ENCODE measurements at places on chromosomes 2 and 18.
A peak's percentile ranks its signal among the peaks of the same experiment; 100 is the strongest.

GRCh38 chr2:70081221-70081620 lies 6.1 kb upstream of the PCBP1 start:
- DNase-seq, result no peak

DNA sequence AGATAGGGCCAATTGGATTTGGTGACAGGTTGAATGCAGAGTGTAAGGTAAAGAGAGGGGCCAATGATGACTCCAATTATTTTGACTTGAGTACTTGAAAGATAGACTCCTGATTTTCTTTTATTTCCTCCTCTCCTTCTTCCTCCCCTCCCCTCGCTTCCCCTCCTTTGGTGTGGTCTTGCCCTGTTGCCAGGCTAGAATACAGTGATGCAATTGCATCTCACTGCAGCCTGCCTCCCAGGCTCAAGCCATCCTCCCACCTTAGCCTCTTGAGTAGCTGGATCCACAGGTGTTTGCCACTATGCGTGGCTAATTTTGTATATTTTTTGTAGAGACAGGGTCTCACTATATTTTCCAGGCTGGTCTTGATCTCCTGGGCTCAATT lies 2.3 kb downstream of the DGUOK start:
- DNase-seq, result no peak

GRCh38 chr18:56217406-56217805 lies 421.0 kb downstream of the TXNL1 start:
- DNase-seq, result no peak

GRCh38 chr2:127637725-127638252 lies 8.2 kb upstream of the GPR17 start:
- no peak for DNase-seq

DNA sequence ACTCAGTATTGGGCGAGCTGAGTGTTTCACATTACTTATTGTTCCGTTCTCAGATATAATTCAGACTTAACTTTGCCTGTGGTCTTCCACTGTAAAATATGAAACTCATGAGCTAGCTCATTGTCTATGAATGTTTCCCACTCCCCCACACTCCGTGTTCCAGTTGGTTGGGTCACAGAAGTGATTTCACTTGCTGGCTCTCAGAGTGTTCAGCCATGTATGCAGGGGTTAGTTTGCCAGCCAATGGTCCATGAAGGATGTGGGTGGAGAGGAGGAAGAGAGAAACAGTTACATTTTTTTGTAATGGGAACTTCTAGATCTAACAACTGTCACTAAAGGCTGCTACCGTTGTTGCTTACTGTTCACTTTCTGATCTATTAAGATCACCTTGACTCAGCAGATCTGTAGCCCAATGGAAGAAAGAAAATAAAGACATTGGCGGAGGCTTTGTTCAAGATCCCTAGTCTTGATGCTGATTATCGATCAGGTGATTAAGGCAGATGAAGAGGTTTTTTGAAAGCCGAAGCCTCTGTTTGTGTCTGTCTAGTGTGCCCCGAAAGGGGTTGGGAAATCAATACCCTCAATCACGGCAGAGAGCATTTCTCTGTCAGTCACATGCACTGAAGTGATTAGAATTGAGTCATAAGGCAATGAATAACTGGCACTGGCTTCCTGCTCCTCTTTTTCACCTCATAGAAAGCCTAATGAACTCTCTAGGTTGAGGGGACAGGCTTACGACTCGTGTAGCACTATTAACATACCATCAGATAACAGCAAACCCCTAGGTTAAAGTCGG lies 279.7 kb upstream of the FIGN start:
- DNase-seq, result peak; percentile 42

GRCh38 chr18:48036641-48037421 lies 106.4 kb upstream of the SMAD2 start:
- DNase-seq, result no peak

DNA sequence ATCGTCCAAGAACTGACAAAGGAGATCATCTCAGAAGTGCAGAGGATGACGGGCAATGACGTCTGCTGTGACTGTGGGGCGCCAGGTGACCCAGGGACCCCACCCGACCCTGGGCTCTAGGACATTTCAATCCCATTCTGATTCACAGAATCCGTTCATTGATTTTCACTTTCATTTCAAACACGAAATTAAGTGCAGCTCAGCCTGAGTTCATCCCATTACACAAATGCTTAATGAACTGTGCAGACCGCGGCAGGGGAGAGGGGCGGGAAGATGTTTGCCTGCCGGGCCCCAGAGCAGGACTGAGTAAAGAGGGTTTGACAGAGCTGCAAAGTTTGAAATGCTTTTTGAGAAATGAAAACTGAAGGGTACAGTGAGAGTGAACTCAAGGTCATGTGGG lies 67.1 kb downstream of the ITGB1BP1 start:
- no peak for DNase-seq

- no peak for DNase-seq
Measured at GRCh38 chr2:84492571-84492970, 23.7 kb upstream of the DNAH6 start.

DNA sequence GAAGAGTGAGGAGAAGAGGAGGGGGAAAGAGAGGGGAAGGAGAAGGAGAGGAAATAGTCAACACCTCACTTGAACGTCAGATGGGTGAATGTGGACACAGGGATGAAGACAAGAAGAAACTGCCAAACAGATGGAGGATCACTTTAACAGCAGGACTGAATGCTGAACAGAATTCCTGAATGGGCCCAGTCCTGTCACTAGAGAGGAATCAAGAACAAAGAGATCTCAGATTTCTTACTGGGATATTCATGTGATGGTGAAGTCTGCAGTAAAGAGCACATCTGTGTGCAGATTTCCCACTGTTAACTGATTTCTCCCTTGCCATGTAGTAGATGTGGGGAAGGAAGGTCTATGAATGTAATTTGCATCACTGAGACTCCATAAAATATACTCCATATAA lies 135.4 kb downstream of the L3MBTL4 start:
- no peak for DNase-seq

DNA sequence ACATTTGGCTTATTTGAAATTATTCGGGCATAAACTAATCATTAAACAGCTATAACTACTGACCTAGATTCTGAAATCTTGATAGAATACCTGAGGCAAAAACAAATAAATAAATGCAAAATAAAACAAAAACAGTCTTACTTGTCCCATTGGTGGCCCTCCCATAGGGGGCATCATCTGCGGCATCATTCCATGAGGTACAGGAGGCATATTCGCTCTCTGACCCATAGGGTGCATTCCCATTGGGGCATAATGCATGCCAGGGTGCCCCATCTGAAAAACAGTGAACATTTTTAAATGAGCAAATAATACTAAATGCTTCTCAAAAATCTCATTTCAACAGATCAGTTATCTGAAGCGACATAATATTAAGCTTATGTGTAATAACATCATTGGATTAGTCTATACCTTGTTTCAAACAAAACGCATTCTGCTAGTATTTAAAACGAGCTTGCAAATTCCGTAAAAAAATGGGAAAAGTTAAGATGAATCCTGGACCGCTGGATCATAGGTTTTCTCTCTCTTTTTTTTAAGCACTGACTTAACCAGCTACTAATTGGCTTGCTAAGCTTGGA lies 1.3 kb downstream of the PRPF40A start:
- DNase-seq, result no peak

- DNase-seq, result no peak
Measured at GRCh38 chr2:144084114-144084661, 435.7 kb downstream of the ZEB2 start.

GRCh38 chr2:7119132-7119835 lies 202.1 kb downstream of the RNF144A start:
- peak; percentile 27 for DNase-seq

DNA sequence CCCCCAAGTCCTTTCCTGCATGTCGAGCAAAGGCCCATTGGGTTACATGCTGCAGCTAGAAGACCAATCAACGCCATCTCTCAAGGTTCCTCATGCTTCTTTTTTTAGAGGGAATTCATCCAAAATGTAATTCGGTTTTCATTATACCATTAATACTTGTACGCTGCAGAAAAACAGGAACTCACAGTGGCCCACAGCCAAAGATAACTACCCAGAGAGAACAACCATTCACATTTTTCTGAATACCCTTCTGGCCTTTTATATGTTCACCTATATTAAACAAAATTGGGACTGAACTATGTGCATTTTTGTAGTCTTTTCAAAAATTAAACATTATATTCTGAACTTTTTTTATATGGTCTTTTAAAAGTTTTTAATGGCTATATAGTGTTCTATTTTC lies 25.8 kb downstream of the FARP2 start:
- no peak for DNase-seq

- DNase-seq, result peak; percentile 65
Measured at GRCh38 chr2:10375570-10376281, 72.4 kb downstream of the ODC1 start.

DNA sequence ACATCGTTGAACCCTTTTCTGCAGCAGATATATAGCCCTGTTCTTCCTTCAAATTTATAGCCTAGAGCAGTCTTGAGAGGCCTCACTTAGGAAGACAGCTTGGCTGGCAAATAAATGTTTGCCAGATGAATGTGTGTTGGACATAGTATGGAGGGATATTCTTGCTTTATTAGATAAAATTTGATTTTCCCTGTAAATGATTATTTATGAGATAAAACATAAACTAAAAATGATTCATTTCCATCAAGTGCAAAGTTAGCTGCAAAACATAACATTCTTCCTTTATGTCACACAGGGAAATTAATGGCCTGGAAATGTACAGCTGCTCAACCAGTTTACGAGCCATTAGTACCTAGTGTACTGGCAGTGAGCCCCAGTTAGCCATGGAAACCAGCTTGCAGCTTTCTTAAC lies 82.5 kb downstream of the LIMS1 start:
- no peak for DNase-seq

- no peak for DNase-seq
Measured at GRCh38 chr2:46381263-46381849, 84.1 kb downstream of the EPAS1 start.

GRCh38 chr2:220935789-220936321 lies 636.2 kb downstream of the EPHA4 start:
- no peak for DNase-seq

GRCh38 chr2:30208453-30208852 lies 22.9 kb upstream of the LBH start:
- peak; percentile 46 for DNase-seq

DNA sequence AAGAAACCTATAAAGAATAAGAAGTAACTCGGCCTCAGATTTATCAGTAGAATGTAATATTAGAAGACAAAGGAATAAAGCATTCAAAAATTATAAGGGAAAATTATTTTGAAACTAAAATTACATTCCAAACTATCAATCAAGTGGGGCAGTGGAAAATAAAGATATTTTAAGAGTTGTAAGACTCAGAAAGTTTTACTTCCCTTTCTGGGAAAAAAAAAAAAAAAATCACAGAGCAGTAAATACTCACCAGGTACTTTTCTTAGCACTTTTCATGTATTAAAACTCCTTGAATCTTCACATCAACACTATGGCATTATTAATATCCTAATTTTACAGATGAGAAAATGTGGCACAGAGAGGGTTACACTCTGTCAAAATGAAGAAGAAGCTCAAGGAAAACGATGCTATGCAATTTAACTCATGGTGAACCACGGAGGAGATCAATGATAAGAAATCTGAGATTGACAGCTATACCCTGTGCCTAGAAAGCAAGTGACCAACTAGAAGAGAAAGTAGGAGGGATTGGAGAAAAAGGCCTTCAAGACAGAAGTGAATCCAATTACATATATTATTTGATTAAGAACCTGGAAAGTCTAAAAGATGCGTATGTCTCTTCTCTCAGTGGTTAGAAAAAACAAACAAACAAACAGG lies 238.9 kb upstream of the ID2 start:
- DNase-seq, result no peak

- no peak for DNase-seq
Measured at GRCh38 chr2:235302263-235302662, 191.6 kb upstream of the AGAP1 start.

GRCh38 chr2:172329416-172329773 lies 98.0 kb upstream of the ITGA6 start:
- DNase-seq, result no peak

DNA sequence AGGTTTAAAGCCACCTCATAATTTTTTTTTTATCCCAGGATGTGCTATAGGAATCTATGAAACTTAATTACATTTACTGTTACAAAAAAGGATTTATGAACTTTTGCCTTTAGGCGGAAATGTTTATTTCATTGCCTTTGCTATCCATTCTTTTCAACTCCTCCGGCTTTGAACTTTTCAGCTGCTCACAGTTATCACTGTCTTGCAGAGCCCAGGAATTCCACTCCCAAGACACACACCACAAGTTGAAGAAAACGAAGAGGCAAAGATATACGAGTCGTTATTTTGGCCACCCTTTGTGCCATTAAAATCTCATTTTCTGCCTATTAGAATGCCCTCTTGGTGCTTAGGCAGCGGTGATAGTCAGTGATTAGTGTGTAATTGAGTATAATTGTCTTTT lies 80.0 kb downstream of the PAX3 start:
- no peak for DNase-seq

DNA sequence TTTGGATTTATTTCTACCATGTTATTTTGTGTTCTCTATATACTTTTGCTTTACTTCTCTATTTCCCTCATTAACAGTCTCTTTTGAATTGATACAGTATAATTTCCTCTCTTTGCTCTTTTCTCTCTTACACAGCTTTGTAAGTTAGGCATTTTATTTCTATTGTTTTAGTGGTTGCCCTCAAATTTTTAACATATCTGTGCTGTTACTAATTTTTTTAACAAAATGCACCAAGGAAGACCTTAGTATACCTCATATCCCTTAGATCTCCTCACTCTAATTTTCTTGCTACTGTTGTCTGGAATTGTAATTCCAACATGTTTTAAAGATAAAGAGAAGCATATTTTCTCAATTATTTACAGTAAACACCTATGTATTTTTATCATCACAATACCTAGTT lies 416.8 kb upstream of the SLC14A2 start:
- no peak for DNase-seq

DNA sequence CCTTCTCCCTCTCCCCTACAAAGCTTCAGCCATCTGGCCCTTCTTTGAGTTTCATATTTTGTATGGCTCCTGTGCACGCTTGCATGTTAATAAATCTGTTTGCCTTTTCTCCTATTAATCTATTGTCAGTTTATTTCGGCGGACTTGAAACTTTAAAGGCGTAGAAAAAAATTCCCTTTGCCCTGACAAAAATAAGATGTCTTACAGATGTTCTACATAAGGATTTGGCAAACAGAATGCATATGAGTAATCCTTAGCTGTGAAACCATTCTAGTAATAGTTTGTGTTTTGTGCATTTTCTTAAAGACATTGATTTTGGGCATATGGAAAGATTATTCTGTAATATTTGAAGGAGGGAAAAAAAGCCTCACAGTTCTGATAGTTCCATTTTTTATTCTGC lies 15.0 kb upstream of the BMPR2 start:
- no peak for DNase-seq

- DNase-seq, result no peak
Measured at GRCh38 chr2:238444242-238444641, 17.5 kb downstream of the ASB1 start.

DNA sequence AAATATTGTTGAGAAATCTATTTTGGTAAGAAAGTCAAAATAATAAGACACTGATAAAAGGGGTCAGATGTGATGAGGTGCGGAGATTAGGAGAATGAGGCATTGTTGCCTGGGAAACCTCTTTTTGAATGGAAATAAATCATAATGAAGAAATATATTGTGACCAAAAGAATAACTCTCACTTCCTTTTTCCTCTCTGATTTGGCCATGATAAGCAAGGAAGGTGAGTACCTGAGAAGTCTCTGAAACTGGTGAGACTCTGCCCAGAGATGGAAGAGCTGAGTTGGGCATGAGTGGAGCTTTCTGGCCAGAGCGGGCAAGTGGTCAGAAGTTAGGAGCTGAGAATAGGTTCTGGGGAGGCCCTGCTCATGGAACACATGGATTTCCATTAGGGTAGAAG lies 11.8 kb downstream of the LAMA3 start:
- DNase-seq, result no peak

GRCh38 chr2:195505701-195506100 lies 151.3 kb upstream of the SLC39A10 start:
- peak; percentile 20 for DNase-seq
